ENCODE measurements at places on chromosomes 7 and 10.

DNA sequence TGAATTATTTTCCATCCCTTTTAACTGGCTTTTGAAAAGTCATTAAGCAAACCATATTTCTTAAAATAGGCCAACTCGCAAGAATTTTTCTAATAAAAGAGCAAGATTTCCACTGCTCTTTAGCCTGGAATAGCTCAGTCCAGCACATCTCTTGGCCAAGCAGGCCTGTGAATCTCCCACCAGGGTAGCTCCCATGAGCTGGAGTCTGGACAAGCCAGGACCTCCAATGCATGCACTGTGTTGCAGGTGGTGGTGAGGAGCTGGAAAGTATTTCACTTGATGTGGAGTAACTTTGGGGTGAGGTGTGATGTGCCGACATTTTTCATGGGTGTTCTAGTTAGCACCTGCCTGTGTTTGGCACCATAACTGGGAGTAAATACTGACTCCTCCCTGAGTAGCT, 117.3 kb upstream of the TBX20 start:
- no peak for DNase-seq

DNA sequence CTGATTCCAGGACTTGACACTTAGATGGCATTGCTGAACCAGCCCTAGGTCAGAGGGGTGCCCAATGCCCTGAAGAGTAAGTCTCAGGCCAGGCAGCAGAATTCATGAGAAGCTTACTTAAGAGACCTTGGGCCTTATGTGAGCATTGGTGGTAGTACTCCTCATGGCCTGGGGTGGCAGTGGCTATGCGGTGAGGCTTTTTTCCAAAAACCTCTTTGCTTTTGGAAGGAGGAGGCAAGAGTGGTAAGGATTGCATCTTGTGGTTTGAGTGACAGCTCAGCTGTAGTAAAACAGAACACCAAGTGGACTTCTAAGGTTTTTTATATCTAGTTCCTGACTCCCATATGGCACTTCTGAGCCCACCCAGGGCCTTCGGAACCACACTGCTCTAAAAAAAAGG, 459.0 kb upstream of the STEAP1 start:
- no peak for DNase-seq

DNA sequence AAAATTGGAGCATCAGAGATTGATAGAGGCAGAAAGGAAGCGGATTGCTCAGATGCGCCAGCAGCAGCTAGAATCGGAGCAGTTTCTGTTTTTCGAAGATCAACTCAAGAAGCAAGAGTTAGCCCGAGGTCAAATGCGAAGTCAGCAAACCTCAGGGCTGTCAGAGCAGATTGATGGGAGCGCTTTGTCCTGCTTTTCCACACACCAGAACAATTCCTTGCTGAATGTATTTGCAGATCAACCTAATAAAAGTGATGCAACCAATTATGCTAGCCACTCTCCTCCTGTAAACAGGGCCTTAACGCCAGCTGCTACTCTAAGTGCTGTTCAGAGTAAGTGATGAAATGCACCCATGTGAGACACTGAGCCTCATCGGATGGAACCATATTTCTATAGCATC, 33.1 kb downstream of the STAMBPL1 start:
- DNase-seq: no peak

- no peak for DNase-seq
Observed at GRCh38 chr10:75546004-75546403, 114.6 kb downstream of the LRMDA start.

- DNase-seq: no peak
Observed at GRCh38 chr10:90738885-90739284, 119.0 kb downstream of the HTR7 start.

DNA sequence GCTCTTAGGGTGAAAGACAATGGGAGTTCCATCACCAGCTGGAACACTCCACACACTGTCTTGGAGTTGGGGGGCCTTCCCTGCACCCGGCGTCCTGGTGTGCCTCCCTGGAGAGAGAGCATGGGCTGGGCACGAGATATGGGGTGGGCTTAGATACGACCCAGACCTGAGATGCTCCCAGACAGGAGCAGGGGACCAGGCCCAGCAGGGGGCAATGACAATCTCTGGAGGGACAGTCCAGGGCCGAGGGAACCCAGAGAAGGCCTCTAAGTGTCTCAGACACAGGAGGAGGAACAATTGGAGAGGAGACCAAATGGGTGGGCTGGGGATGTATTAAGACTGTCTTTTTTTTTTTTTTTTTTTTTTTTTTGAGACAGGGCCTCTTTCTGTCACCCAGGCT, 40.0 kb downstream of the MYL10 start:
- DNase-seq: no peak

- DNase-seq: no peak
Observed at GRCh38 chr10:58331646-58332045, 3.2 kb upstream of the UBE2D1 start.

DNA sequence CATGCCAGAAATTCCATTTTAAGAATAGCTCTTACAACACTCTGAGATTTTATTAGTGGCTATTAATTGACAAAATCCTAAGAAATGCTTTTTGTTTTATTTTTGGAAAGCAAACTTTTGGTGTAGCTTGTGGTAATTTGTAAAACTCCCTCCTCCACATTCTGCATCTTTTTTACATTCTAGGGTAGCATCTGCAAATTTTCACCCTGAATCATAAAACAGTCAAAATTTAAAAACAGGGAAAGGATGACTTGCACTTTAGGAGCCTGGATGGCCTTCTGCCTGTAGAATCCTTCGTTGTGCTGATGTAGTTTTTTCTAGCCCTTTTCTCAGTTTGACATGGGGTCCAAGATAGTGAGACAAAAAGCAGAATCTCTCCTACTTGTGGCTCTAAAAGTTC, 316.1 kb downstream of the ADRA2A start:
- peak; percentile 63 for DNase-seq

- no peak for DNase-seq
Observed at GRCh38 chr10:95261926-95262325, 28.9 kb downstream of the PDLIM1 start.

DNA sequence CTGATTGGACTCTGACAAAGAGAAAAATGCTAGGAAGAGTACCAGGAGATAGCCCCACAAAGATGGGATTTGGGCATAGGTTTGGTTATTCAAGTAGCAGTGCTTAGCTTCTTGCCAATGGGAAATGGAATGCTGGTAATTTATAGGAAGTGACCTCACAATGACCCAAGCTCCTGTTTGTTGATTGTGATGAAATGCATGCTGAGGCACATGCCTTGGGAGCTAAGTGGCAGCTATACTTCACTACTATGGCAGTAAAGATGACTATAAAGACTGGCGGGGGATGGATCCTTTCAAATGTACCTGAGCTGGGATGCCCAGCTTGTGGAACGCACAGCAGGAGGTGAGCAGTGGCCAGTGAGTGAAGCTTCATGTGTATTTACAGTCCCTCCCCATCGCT, 153.8 kb downstream of the ZNF22 start:
- DNase-seq: no peak

GRCh38 chr10:1121271-1121970, 65.2 kb downstream of the WDR37 start:
- no peak for DNase-seq
